ENCODE measurements at places on chromosomes 6 and 20. TPM values are rescaled to one million over a fixed set of nuclear protein-coding genes. Genes with fewer than 3 reads are reported as not detected.

Gene SCUBE3
- 62.5 TPM for total RNA-seq

Gene CTSZ
- 223 TPM for total RNA-seq

DNA sequence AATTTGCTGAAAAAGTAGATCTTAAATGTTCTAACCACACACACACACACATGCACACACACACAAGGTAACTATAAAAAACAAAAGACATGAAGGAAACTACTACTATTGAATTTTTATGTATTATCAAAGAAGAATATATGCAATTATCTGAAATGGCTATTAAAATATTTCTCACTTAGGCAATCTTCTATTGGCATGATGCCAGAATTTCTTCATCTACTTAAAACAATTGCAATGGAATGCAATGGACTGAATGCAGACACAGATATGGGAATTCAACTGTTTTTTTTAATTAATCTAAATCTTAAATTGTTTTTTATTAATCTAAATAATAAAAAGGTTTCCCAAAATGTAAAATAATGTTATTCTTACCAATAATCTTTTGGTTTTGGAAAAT, 152.6 kb upstream of the SMLR1 start:
- H3K4me1 ChIP-seq: peaks cover 14% of the 10 kb centered on the region
- no peaks in the 10 kb centered on the region for H3K27me3 ChIP-seq
- H3K36me3 ChIP-seq: no peaks in the 10 kb centered on the region
- no peak for DNase-seq
- H3K27ac ChIP-seq: no peak overlapping the region
- no peak overlapping the region for H3K4me3 ChIP-seq

- no peaks in the 10 kb centered on the region for H3K4me1 ChIP-seq
- H3K4me3 ChIP-seq: no peak overlapping the region
- H3K27ac ChIP-seq: no peak overlapping the region
Observed at GRCh38 chr6:13604546-13605416, 10.4 kb upstream of the NOL7 start.

DNA sequence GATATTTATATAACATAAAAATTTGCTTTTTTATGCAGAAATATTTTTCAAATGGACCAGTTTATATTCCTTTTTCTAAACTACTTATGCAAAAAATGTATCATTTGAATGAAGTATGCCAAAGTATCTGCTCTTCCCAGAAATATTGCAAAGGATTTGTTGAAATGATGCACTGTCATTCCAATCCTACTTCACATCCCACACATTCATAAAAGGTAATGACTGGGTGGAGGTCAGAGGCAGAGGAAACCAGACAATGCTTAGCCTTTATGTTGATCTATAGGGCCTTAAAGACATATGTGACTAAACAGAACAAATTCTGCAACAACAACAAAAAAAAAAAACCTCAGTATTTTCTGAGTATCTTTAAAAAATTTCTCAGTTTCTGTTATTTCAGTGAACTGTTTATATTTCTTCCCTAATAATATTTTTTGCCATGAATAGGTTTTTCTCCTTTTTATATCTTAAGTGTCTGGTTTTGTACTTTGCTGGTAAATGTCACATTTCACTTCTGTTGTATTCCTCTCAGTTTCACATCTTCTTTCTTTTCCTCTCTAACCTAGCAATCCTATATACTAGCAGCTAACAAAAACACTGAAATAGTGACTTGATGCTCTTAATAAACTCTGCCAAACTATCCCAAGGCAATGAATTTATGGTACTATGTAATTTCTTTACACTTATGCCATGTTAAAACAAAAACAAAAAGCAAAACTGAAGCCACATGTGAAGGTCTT, 374.1 kb downstream of the BCKDHB start:
- no peak overlapping the region for H3K27ac ChIP-seq
- no peak overlapping the region for H3K4me3 ChIP-seq
- peak; percentile 17 for DNase-seq
- no peaks in the 10 kb centered on the region for H3K36me3 ChIP-seq
- H3K27me3 ChIP-seq: no peaks in the 10 kb centered on the region

GRCh38 chr20:25259358-25259757, 11.5 kb downstream of the PYGB start:
- H3K4me3 ChIP-seq: no peak overlapping the region
- H3K27me3 ChIP-seq: no peaks in the 10 kb centered on the region
- DNase-seq: no peak
- H3K4me1 ChIP-seq: peaks cover 18% of the 10 kb centered on the region
- no peak overlapping the region for H3K27ac ChIP-seq

Data from osteoblast (primary cell).